ENCODE measurements at places on chromosomes 4 and X.

DNA sequence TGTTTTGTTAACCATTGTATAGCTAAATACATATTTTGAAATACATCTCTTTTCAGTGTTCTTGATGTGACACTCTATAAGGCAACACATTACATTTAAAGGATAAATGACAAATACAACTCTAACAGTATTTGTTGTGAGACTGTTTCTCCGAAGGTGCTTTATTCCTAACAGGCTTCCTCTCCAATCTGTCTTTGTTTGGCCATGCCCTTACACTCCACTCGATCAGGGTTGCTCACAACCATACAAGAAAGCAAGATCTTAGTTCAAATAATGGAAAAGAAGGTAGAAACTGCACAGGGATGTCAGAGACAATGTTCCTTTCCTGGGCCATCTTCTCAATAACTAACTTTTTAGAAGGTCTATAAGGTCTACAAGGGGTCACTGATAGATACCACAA is 36.5 kb downstream of the AMMECR1 start:
- DNase-seq, result no peak

DNA sequence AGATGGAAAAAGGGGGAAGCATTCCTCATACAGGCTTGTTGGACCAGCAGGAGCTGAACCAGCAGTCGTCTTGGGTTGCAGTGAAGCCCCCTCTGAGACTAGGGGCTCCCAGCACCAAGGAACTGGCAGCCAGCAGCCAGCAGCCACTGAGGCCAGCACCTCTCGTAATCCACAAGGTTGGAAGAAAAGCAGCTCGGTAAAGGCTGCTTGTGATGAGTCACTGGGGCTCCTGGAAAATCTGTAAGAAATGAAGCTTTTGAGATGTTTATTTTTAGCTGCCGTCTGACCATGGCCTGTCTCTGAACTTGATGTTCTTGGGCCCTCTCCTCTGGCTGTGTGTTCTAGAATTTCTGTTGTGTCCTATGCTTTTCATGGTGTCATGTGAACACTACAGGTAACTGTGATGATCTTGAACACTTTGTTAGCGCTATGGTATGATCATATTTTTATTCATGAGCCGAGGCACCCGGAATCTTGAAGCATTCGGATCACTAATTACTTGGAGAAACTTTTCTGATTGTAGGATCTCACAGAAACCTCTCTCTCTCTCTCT is 18.6 kb downstream of the CLCN4 start:
- DNase-seq, result no peak

GRCh38 chr4:7694324-7694723 is 245.3 kb downstream of the AFAP1 start:
- no peak for DNase-seq

- DNase-seq, result peak; percentile 30
These were observed 223.4 kb downstream of the SHROOM3 start for GRCh38 chr4:76658231-76659102.

- no peak for DNase-seq
These were observed 36.2 kb upstream of the TASL start for GRCh38 chrX:30613721-30614120.

DNA sequence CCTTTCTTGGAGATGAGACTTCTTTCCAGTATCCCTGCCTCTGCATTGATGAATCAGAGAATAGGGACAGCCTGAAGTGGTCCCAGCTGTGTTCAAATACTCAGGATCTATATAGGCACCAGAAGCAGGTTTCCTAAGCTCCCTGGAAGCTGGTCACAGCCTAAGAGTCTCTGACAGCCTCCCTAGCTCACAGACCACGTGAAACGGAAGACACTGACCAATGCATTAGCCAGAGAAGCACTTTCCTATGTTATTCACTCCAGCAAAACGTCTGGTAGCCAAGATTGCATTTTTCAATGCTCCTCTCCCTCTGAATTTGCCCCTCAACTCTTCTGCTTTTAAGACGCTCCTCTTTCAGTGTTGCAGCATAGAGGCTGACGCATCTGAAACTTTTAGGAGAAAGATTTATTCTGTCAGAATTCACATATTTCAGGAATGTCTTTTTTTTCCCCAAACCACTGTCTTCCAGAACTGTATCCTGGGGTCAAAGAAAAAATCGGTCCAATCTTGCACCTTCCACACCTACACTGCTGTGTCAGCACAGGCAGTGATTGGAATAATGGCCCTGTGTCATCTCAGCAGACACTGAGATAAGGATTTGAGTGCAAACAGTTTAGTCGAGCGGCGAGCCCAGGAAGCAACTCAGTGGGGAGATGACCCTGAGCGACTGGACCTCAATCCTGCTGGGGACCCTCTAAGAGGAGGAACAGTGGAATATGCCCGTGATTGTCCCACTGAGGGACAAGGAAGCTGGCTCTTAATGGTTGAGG is 109.4 kb downstream of the SMIM20 start:
- no peak for DNase-seq

DNA sequence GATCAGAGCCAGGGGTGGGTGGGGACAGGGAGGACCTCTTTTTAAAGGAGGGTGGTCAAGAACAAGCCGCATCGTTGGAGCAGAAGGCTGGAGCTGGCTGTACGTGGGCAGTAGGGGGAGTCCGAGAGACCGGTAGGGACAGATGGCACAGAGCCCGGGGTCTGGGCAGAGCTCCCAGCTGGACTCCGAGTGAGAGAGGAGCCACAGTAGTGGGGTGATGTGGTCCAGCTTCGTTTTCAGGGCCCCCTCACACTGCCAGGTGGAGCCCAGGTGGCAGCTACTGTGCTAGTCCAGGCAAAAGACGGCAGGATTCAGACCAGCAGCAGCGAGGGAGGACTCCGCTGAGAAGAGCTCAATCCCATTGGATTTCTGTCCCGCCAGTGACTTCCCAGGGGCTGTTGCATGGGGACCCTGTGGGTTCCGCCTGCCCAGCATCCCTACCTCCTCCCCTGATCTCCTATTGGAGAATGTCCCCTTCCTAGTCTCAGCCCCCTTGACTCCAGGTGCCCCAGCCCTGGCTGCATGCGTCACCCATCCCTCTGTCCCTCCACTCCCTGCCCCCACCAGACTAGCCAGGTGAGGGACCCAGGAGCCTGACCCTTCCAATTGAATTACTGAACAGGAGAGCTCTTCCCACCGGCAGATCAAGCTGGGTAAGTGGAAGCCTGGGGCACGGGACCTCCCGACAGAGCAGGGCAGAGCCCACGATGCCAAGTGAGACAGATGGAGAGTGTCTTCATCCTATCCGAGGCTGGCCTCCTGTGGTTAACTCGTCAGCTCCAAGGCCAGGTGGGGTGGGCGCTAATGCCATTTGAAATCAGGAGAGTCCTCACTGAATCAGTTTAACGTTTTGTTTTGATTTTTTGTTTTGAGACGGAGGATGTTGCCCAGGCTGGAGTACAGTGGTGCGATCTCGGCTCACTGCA is 2.9 kb downstream of the ARHGAP4 start:
- DNase-seq, result no peak

GRCh38 chrX:6990552-6991193 is 156.8 kb upstream of the STS start:
- no peak for DNase-seq

DNA sequence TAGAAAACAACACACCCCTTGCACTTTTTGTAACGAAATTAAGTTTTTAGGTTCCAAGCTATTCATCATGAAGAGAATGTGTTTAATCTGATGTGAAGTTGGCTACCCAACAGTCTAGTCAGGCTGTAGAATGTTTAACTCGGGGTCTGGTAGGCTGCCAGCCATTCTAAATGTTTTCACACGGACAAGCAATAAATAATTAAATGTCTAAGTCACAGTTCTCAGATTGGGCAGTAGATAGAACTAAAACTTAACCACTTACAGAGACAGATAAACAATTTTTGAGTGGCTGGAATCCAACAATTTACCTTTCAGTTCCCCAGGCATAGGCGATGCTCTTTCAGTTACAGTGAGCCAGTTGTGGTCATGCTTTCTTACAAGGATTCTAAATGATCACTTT is 66.5 kb downstream of the CHIC2 start:
- DNase-seq, result no peak

- no peak for DNase-seq
These were observed 5.4 kb upstream of the CXCR3 start for GRCh38 chrX:71623714-71624113.

GRCh38 chr4:156591679-156592078 is 379.9 kb downstream of the PDGFC start:
- no peak for DNase-seq

DNA sequence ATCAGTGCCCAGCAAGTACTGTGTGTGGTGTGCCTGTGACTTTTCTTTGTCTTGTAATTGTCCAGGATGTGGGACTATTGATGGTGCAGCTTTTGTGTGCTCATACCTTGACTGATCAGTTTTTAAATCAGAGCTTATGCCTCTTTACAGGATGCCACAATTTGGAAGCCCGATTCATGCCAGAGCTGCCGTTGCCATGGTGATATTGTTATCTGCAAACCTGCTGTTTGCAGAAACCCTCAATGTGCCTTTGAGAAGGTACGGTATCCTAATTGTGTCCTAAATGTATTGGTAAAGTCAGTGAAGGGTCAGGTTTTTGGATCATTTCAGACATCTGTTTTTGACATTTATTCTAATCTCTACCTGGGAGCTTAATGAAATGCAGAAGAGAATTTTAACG is 180.2 kb downstream of the FRAS1 start:
- DNase-seq, result no peak

DNA sequence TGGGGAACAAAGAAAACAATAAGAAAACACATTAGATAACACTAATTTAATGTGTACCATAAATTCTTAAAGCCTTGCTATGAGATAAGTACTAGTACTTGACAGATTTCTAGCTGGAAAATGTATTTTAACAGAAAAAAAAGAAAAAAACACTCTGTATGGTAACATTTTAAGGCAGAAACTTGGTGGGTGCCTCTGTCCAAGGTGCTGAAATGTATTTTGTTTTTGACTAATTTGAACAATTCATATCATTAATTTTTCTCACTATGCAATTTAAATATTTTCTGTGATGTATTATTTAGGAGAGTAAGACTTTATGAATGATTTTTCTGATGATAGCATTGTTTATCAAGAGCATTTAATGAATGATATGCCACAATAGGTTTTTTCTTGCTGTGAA is 107.5 kb downstream of the GABRG1 start:
- DNase-seq, result no peak

DNA sequence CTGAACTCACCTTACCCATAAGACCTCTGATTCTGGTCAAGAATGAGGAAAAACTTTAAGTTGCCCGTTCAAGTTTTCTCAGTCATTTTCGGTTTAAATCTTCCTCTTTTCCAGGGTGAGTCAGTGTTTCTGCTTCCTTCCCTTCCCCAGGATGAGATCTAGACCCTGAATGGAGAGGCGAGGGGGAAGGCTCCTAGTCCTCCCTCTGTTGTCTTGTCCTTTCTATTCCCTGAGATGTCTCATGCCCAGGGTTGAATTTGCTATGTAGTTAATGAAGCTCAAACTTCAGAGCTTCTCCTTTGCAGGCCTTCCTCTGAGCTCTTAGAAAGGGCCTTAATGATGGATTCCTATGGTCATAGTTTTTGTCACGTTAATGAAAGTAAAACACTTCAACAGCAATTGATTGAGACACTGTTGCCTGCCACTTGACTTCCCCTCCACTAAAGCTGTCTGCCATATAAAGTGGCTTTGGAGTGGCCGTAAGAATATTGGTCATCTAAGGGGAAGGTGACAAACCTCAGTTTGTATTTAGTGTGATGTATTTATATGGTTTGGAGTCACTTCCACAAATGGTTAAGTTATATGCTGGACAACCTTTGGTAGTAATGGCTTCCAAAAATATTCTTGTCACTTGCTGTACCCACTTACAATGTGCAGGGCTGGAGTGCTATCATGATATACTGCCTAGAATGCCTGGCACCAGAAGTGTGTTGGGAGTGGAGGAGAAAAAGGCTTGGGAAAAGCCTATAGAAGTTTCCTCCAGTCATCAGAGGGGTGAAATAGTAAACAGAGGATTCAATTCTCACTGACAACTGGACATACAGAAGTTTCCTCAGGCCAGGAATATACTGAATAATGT is 24.3 kb upstream of the GPRIN3 start:
- DNase-seq, result no peak

DNA sequence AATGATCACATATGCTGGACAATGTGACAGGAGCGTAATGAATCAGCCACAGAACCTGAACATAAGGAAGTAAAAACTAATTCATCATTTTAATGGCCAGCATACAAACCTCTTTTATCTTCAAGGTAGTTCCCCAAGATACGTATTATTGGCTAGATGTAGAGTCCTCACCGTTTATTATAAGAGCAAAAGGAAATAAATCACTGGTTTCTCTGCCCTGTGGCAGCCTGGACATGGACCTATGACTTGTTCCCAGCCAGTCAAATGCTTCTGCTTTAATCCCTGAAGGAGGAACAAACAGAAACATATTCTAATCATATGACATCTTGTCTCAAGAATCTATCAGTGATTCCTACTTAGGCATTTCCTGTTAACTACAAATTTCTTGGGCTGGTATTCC is 86.8 kb upstream of the FAM241A start:
- DNase-seq, result no peak

DNA sequence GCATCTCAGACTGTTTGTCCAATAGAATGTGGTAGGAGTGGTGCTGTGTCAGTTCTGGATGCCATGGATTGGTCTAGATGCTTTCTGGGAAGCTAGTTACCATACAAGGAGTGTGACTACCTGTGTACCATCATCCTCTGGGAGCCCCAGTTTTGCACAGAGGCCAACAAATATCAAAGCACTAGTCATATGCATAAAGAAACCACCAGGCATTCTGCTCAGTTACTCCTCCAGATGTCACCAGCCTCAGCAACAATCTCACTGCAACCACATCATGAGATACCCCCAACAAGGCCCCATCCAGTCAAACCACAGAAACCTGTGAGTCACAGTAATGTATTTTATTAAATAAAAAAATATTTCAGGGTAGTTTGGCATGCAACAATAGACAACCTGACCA is 435.8 kb upstream of the CPEB2 start:
- DNase-seq, result peak; percentile 64

- DNase-seq, result no peak
These were observed 231.5 kb downstream of the NAF1 start for GRCh38 chr4:162935214-162935613.

- DNase-seq, result peak; percentile 85
These were observed 980 bp upstream of the GIMD1 start for GRCh38 chr4:106369456-106370060.

GRCh38 chr4:13694256-13694655 is 66.7 kb upstream of the BOD1L1 start:
- no peak for DNase-seq

GRCh38 chr4:74968456-74969164 is 35.7 kb downstream of the PARM1 start:
- no peak for DNase-seq

DNA sequence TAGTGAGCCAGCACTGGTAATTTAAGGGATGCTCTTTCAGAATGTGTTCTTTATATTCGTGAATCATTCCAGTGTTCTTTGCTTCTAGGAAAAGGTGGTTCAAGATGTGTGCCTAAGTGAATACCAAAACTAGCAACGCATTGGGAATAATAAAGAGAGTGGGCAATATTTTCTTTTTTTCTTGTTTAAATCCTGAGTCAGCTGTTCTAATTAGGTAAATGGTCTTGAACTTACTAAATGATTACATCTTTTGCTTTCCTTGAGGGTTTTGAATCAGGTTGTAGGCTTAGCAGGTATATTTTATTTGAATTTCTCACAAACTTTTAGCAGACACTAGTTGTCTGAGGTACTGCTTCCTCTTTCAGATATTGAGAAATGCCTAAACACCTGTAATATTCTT is 29.5 kb downstream of the ENPEP start:
- DNase-seq, result no peak

- DNase-seq, result no peak
These were observed 229.4 kb upstream of the GALNTL6 start for GRCh38 chr4:171583790-171584189.

GRCh38 chr4:155684423-155684822 is 17.8 kb downstream of the GUCY1A1 start:
- DNase-seq, result no peak
